Activated T-cell treated with anti-CD3 and anti-CD28 coated beads, Interleukin-2, amount 50 U/mL, for 4 hours (primary cell): ENCODE measurements at places on chromosomes 16 and 17.

DNA sequence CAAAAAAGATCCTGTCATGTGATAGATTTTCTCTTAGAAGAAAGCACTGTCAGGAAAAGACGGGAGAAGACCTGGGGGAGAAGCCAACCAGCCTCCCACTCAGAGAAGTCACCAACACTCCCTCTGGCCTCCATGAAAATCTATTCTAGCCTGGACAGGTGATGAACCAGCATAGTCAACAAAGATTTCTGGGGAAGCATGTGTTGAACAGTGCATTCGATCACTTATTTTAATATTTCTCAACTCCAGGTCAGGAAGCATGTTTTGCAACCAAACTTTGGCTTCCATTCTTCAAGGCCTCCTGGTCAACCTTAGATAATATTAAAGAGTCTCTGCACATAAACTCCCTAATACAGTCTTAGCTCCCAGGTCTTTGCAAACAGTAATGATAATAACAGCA is 74.7 kb upstream of the ERCC4 start:
- no peak for DNase-seq

GRCh38 chr17:65774787-65775186 is 213.3 kb upstream of the AXIN2 start:
- DNase-seq, result no peak

DNA sequence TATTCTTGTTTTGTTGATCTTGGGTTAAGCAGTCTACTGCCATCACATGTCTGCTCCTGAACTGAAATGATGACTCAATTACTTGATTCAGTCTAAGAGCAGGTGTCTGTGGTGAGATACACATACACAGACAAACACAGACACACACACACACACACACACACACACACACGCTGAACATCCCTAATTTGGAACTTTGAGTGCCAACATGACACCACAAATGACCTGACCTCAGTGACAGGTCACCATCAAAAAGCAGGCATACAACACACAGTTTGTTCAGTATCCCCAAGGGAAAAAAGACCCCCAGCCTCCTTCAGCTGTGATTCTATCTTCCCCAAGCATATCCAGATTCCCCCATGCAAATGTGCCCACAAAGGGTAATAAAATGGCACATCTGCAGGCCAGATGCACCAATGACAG is 130.1 kb upstream of the TMEM97 start:
- DNase-seq, result no peak

GRCh38 chr17:39485555-39485954 is 24.3 kb downstream of the CDK12 start:
- no peak for DNase-seq

GRCh38 chr16:86444661-86445060 is 65.7 kb upstream of the FOXF1 start:
- DNase-seq, result no peak

DNA sequence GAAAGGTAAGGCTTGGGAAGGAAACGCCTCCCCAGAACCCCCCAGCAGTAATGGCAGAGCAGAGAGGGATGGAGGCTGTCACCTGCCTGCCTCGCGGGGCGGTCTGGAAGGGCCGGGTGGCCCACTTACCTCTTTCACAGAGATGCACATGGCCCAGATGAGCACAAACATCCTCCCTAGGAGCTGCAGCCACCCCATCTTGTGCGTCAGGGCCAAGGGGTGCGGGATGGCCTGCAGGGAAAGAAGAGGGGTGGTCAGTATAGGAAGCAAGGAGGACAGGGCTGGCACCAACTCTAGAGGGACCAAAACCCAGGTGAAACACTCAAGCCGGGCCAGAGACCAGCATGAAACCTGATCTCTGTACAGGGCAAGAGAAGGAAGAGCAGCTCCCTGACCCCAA is 29.7 kb downstream of the TRPV3 start:
- DNase-seq, result no peak

GRCh38 chr16:69796285-69797118 is 34.4 kb downstream of the WWP2 start:
- DNase-seq, result no peak

DNA sequence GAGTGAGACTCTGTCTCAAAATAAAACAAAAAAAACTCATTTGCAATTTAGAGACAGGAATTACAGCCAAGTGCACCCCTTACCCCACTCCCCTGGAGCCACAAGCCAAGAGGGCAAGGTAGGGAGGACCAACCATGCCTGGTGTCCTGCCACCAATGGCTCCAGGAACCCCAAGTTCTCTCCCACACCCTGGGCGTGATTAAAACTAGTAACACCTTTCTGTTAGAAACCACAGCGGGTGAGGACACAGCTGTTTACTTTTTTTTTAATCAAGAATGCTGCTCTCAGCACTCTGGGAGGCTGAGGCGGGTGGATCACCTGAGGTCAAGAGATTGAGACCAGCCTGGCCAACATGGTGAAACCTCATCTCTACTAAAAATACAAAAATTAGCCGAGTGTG is 38.1 kb downstream of the ANKRD11 start:
- no peak for DNase-seq
